ENCODE measurements at places on chromosomes 7 and 10.

- H3K27ac ChIP-seq = peak overlapping the region; percentile 33
- H3K27me3 ChIP-seq = no peaks in the 10 kb centered on the region
- no peaks in the 10 kb centered on the region for H3K36me3 ChIP-seq
- no peak for DNase-seq
Measured at GRCh38 chr7:73683788-73684693, 644 bp downstream of the BUD23 start.

DNA sequence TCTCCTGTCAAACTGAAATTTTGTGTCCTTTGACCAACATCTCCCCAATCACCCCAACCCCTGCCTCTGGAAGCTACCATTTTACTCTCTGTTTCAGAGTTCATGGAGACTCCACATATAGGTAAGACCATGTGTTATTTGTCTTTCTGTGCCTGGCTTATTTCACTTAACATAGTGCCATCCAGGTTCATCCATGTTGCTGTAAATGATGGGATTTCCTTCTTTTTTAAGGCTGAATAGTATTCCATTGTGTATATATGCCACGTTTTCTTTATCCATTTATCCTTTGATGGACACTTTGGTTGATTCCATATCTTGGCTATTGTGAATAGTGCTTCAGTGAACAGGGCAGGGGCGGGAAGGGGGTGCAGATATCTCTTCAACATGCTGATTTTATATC lies 18.0 kb upstream of the FBXW4 start:
- no peak overlapping the region for H3K27ac ChIP-seq
- no peaks in the 10 kb centered on the region for H3K36me3 ChIP-seq
- peaks cover 6% of the 10 kb centered on the region for H3K27me3 ChIP-seq
- no peaks in the 10 kb centered on the region for H3K4me1 ChIP-seq
- no peak overlapping the region for H3K4me3 ChIP-seq

DNA sequence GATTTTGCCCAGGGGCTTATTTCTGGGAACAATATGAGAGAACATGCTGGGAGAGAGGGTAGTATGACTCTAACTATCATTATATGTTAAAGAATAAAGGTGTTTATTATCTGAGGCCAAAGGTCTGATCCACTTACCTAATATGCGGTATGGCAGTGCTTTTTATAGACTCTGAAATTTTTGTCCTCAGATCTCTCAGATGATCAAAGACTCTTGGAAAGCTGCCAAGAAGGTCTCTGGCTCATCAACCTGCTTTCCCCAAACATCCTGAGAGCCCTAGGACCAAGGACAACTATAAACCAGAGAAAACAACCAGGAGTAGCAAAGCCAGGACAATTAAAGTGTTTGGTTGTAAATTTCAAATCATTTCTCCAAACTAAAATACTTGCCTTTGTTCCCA lies 255.7 kb upstream of the LRRN3 start:
- H3K4me1 ChIP-seq = no peaks in the 10 kb centered on the region
- no peak overlapping the region for H3K27ac ChIP-seq
- H3K27me3 ChIP-seq = no peaks in the 10 kb centered on the region
- H3K36me3 ChIP-seq = no peaks in the 10 kb centered on the region

- no peaks in the 10 kb centered on the region for H3K36me3 ChIP-seq
- H3K4me1 ChIP-seq = no peaks in the 10 kb centered on the region
- H3K27me3 ChIP-seq = no peaks in the 10 kb centered on the region
- no peak for DNase-seq
Measured at GRCh38 chr7:99766484-99767099, 17.4 kb downstream of the CYP3A4 start.

DNA sequence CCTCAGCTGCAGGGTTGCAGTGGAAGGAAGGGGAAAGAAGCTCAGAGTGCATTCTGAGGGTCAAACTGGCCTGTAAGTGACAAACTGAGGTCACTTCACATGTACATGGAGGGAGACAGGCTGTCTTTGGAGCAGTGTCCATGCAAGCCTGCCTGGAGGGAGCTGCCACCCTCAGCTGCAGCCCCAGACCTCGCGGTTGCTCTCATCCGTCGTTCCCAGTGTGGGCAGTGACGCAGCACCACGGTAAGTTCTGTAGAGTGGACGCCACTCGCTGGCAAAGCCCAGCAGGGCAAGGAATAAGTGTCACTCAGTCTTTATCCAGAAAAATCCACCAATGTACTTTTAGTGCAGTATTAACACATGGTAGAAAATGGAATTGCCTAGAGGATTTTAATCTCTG lies 225.7 kb downstream of the MGMT start:
- H3K27ac ChIP-seq = no peak overlapping the region
- H3K36me3 ChIP-seq = no peaks in the 10 kb centered on the region
- H3K27me3 ChIP-seq = no peaks in the 10 kb centered on the region

GRCh38 chr10:343231-344220 lies 208.3 kb downstream of the ZMYND11 start:
- no peak overlapping the region for H3K4me3 ChIP-seq
- H3K27me3 ChIP-seq = no peaks in the 10 kb centered on the region
- H3K27ac ChIP-seq = no peak overlapping the region
- no peaks in the 10 kb centered on the region for H3K4me1 ChIP-seq
- DNase-seq = peak; percentile 65

GRCh38 chr7:4712281-4713182 lies 30.4 kb downstream of the FOXK1 start:
- no peak overlapping the region for H3K4me3 ChIP-seq
- DNase-seq = no peak
- H3K36me3 ChIP-seq = no peaks in the 10 kb centered on the region
- no peaks in the 10 kb centered on the region for H3K27me3 ChIP-seq

DNA sequence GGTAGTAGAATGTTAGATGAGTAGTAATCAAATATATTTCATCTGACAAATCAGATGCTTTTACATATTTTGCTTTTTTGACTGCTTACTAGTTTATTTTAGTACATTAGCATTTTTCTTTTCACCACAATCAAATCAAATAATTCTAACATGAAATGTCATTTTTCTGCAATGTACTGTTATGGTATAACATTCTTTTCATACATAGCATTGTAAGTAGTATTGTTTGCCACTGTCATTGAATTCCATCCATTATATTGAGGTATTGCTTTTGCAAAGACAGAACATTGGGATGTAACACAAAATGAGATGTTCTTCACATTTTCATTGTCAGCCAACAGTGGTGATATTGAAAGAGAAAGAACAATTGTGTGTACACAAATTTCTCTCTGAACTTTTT lies 107.4 kb downstream of the TRIL start:
- no peak for DNase-seq
- H3K27ac ChIP-seq = no peak overlapping the region
- H3K36me3 ChIP-seq = no peaks in the 10 kb centered on the region

DNA sequence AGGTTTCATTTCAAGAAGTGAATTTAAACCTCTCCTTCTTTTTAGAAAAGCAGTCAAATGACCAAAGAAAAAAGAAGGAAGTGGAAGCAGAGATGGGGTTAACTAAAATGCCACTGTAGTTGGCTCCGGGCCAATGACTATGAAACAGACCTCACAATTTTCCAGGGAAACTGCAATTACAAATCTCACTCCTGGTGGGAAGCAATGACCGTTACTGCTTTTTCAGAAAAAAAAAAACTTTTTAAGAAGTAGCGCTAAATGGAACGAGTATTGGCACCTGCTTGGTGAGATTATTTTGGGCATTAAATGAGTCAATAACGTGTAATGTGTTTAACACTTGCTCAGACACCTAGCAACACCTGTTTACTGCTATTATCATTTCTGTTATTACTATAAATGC lies 1.2 kb downstream of the SFRP4 start:
- H3K27me3 ChIP-seq = peaks cover 52% of the 10 kb centered on the region
- H3K4me1 ChIP-seq = peaks cover 24% of the 10 kb centered on the region
- peak; percentile 27 for DNase-seq
- H3K4me3 ChIP-seq = no peak overlapping the region
- H3K36me3 ChIP-seq = no peaks in the 10 kb centered on the region

GRCh38 chr10:129445436-129446182 lies 21.4 kb upstream of the MGMT start:
- no peak for DNase-seq
- H3K27ac ChIP-seq = no peak overlapping the region
- H3K36me3 ChIP-seq = no peaks in the 10 kb centered on the region
- H3K4me1 ChIP-seq = no peaks in the 10 kb centered on the region
- H3K4me3 ChIP-seq = no peak overlapping the region

- no peak for DNase-seq
- H3K4me3 ChIP-seq = no peak overlapping the region
- H3K36me3 ChIP-seq = no peaks in the 10 kb centered on the region
- H3K27me3 ChIP-seq = no peaks in the 10 kb centered on the region
Measured at GRCh38 chr7:120831260-120831659, 26.7 kb downstream of the TSPAN12 start.

DNA sequence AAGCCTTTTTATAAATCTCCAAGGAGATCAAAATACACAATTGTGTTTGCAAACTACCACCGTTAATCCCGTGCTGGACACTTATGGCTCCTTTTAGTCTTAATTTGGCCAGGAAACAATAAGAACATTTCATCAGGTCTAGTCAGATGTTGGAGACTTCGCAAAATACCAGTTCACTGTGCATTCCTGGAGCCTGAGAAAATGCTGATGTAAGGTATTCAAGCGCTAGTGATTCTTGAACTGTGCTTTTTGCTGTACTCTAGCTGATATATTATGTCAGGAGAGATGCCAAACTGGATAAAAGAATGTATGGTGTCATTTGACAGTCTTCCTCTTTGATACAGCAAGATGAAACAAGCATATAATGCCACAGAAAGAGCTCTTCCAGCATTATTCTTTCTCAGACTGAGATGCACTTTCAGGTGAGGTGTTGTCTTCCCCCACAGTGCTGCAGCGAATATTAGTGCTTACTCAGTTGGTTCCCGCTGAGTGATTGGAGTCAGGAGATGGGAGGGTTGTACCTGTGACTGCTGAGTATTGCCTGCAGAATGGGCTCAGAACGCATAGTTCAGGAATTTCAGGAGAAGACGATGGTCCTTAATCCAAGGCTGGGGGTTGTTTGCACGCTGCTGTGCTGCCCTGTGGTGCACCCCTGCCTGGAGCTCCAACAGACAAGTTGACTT lies 59.2 kb downstream of the OGDH start:
- no peaks in the 10 kb centered on the region for H3K4me1 ChIP-seq
- no peak overlapping the region for H3K4me3 ChIP-seq
- no peak overlapping the region for H3K27ac ChIP-seq
- H3K36me3 ChIP-seq = peaks cover 83% of the 10 kb centered on the region
- H3K27me3 ChIP-seq = no peaks in the 10 kb centered on the region
- DNase-seq = no peak

DNA sequence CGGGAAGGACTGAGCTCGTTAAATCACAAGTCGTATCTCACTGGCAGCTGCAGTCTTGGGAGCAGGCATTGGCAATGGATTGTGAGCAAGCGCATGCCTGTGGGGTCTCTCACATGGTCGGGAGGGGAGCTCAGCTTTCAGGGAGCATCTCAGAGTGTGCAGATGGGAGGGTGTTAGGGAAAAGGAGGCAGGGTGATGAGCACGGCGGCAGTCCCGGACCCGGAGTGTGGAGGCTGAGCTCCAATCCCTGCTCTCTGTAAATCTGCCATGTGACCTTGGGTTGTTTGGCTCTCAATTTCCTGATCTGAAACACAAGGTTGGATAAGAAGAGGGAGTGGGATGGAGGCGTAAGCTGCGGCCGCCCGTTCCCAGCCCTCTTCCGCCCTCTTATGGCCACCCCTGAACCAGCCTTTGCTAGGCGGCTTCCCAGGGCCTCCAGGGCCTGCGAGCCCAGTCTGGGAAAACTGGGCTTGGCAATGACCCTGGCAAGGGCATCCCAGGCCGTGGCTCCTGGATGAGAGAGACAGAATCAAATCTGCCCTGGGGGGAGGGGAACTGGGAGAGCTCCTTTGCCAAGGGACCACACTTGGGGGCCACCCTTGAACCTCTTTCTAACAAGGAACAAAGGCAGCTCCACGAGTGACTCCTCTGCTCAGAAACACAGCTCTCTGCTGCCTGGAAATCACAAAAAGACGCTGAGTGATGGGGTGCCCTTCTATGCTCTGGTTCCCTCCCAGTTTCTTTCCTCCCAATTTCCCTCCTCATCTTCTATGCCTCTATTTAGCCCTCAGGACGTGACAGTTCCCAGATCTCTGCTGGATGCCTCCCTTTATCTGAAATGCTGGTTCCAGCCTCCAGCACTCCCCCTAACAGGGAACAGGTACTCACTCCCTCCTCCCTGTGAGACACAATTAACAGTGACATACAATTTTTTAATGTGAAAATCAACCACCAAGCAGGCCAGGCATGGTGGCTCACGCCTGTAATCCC lies 41.7 kb upstream of the LOXL4 start:
- DNase-seq = peak; percentile 68
- no peak overlapping the region for H3K4me3 ChIP-seq
- no peaks in the 10 kb centered on the region for H3K27me3 ChIP-seq
- peaks cover 3% of the 10 kb centered on the region for H3K4me1 ChIP-seq
- no peak overlapping the region for H3K27ac ChIP-seq

- no peak overlapping the region for H3K4me3 ChIP-seq
- H3K36me3 ChIP-seq = no peaks in the 10 kb centered on the region
- H3K4me1 ChIP-seq = no peaks in the 10 kb centered on the region
Measured at GRCh38 chr10:131041441-131041840, 270.1 kb downstream of the TCERG1L start.

GRCh38 chr10:95242581-95243317 lies 48.1 kb downstream of the PDLIM1 start:
- no peak for DNase-seq
- H3K27ac ChIP-seq = no peak overlapping the region
- no peak overlapping the region for H3K4me3 ChIP-seq

DNA sequence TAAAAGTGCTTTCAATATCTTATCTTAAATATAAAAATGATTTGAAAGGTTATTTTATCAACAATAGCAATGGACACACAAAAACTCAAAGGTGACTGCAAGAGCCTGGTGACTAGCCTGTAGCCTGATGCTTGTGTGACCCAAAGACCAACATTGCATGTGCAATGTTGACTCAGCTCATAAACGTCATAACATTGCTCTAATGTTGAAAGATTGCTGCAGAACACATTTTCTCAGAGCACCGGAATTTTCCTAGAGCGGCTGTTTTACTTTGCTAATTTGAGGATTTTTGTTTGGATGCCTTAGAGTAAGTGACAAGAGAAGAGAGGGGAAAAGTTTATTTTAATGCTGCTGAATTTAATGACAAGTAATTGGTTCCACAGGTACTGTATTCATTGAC lies 107.1 kb downstream of the RAB18 start:
- H3K4me3 ChIP-seq = no peak overlapping the region
- H3K27me3 ChIP-seq = no peaks in the 10 kb centered on the region
- peak; percentile 39 for DNase-seq
- H3K36me3 ChIP-seq = no peaks in the 10 kb centered on the region
- H3K27ac ChIP-seq = no peak overlapping the region
- H3K4me1 ChIP-seq = no peaks in the 10 kb centered on the region

GRCh38 chr7:49294611-49295010 lies 370.3 kb downstream of the CDC14C start:
- DNase-seq = no peak
- H3K27ac ChIP-seq = no peak overlapping the region
- no peaks in the 10 kb centered on the region for H3K36me3 ChIP-seq
